CD4-positive, alpha-beta memory T cell (primary cell): ENCODE measurements at places on chromosomes 3 and 15. TPM values are rescaled to one million over a fixed set of nuclear protein-coding genes. Genes with fewer than 3 reads are reported as not detected.

Gene EPM2AIP1
- 47.0 TPM for total RNA-seq

DNA sequence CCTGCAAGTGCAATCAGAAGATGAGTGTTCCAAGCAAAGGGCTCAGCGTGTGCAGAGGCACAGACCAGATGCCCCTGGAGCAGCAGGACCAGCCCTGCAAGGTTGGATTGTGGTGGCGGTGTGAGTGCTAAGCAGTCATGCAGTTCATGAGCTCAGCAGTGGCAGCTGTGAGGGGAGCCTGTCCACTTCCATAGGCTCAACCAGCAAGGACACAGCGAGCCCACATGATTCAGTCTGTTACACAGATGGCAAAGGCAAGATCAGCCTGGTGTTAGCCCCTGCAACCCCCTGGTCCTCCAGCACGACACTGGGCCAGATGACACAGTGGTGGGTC is 95.9 kb upstream of the PRR23E start:
- H3K4me1 ChIP-seq: no peaks in the 10 kb centered on the region
- H3K36me3 ChIP-seq: no peaks in the 10 kb centered on the region
- DNase-seq: no peak
- no peak overlapping the region for H3K4me3 ChIP-seq
- H3K27me3 ChIP-seq: no peaks in the 10 kb centered on the region

DNA sequence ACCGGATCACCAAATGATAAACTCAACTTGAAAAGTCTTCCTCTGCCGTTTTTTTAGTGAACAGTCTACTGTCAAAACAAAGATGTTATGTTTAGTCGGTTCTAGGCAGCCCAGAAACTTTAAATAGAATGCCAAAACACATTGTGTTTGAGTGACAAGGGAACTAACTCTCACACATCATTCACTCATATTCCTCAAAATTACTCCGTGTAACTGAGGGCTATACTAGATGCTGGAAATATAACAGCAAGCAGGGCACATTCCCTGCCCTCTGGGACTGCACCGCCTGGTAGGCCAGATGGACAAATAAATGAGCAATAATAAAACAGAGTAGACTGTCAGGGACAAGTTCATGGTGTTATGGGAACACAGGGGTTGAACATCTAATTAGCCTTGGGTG is 251.4 kb downstream of the MAGI1 start:
- H3K36me3 ChIP-seq: no peaks in the 10 kb centered on the region
- no peaks in the 10 kb centered on the region for H3K4me1 ChIP-seq
- no peak for DNase-seq
- no peak overlapping the region for H3K27ac ChIP-seq
- H3K4me3 ChIP-seq: no peak overlapping the region

Gene SLC24A5
- total RNA-seq: not detected

Gene BDH1
- total RNA-seq: 61.1 TPM

Gene GOLGA8G
- total RNA-seq: not detected

- H3K4me3 ChIP-seq: no peak overlapping the region
- DNase-seq: no peak
- H3K27ac ChIP-seq: no peak overlapping the region
- no peaks in the 10 kb centered on the region for H3K4me1 ChIP-seq
- H3K27me3 ChIP-seq: peaks cover 4% of the 10 kb centered on the region
These were observed 123.7 kb downstream of the ALDH1A2 start for GRCh38 chr15:57941816-57942215.

DNA sequence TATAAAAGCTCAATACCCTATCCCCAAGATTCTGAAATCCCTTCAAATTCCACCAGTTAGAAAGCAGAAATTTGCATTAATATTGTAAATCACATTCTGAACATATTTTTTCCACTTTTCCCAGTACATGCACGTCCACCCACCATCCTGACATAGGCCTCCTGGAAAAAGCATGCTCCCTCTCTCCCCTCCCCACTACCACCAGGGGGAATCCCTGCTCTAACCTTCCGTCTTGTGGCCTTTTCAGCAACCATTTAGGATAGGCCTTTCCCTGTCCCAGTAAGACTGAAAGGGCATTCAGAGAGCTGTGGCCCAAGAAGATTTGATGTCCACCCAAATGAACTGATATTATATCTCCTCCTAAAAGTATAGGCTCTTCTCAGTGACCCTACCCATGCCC is 182.1 kb downstream of the ARRDC4 start:
- H3K27ac ChIP-seq: no peak overlapping the region
- DNase-seq: no peak
- H3K36me3 ChIP-seq: no peaks in the 10 kb centered on the region
- no peaks in the 10 kb centered on the region for H3K27me3 ChIP-seq
